ENCODE measurements at places on chromosomes 6 and 20.

DNA sequence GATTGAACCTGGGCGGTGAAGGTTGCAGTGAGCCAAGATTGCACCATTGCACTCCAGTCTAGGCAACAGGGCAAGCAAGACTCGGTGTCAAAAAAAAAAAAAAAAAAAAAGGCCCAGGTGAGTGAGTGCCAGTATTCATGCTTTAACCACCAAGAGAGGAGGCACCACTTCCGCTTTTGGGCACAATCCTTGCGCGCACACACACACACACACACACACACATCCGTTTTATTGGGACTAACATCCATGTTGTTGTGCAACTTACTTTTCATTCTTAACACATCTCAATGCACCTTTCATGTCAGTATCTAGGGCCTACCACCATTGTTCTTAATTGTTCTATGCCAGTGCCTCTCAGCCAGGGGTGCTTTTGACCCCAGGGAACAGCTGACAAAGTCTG lies 263.0 kb downstream of the CDC5L start:
- no peak for DNase-seq

- no peak for DNase-seq
Observed at GRCh38 chr20:21053002-21053762, 53.0 kb downstream of the LINC00237 start.

DNA sequence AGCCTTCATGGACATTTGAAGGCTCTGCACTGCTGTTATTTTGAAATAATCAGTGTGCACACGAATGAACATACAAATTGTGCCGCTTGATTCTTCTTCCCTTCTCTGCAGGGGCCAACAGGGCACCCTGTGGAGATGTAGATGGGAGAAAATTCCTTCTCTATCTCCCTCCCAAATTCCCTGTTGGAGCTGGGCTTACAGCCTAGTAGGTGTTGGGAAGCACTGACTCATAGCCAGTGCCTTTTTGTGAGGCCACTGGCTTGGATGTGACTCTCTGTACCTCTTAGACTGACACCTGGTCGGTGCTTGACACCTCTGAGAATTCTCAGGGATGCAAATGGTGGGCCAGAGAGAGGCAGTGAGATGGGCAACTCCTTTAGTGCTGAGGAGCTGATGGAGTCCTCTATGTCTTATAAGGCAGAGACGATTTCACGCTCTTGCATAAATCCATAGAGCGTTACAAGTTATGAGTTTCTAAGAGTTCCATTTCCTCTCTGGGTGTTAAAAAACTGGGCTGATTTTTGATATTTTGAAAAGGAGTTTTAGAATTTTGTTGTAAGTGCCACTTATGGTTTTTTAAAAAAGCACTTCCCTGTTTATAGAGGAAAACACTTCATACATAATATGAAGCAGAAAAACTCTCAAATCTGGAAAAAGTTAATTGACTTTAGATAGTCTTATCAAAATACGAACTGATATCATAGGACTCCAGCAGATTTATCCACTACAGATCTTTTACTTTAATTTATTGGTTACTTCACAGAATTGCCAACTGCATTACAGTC lies 89.8 kb upstream of the MAP3K7 start:
- DNase-seq: no peak

GRCh38 chr6:34553146-34553545 lies 3.0 kb downstream of the SPDEF start:
- no peak for DNase-seq

- peak; percentile 36 for DNase-seq
Observed at GRCh38 chr6:110528101-110528929, 51.9 kb upstream of the SLC22A16 start.

GRCh38 chr6:166707045-166707444 lies 80.0 kb upstream of the RPS6KA2 start:
- DNase-seq: no peak

GRCh38 chr6:55957961-55958422 lies 82.6 kb upstream of the BMP5 start:
- DNase-seq: no peak

DNA sequence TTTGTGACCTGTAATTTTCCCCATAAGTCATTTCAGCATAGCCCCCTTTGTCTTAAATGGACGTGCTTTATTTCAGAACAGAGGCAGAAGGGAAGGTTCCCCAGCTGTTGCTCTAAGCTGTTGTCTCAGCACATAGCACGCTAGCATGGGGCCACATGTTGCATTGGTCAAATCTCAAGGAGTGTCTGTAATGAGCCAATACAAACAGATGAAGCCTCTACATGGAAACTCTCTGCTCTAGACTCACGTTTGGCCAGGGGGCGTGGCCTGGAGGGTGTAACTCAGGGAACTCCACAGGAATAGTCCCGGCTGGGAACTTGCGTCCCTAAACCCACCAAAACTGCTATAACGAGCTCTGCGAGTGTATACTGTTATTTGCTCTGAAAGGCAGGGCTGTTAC lies 35.2 kb upstream of the SLC22A2 start:
- no peak for DNase-seq

- DNase-seq: no peak
Observed at GRCh38 chr6:109304284-109305015, 77.8 kb downstream of the CD164 start.

DNA sequence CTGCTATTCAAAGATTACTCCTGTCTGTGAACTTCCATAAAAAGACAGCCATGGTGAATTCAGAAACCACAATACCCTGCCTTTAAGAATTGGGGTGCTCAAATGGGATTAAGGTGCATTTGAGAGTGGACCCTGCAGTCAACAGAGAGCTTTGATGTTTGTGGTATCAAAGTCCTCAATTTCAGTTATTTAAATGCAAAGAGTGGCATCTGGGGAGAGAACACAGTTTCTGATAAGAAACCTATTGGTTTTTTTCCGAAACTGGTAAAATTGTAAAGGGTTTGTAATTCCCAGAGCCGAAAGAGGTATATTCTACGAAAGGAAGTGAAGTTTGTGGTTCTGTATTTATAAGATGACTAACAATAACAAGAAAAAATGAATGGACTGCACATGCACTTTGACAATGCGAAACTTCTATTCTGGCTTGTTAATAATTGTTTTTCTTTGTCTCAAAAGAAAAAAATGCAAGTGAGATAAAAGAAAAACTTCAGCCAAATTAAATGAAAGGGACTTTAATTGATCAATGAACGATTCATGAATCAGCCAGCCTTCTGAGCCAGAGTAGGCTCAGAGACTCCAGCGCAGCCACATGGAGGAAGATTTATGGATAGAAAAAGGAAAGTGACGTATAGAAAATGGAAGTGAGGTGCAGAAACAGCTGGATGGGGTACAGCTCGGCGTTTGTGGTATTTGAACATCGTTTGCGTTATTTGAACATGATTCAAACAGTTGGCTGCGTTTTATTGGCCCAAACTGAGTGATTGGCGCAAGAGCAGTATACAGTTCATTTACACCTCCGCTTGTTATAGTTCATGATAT lies 70.5 kb upstream of the DUSP22 start:
- no peak for DNase-seq

DNA sequence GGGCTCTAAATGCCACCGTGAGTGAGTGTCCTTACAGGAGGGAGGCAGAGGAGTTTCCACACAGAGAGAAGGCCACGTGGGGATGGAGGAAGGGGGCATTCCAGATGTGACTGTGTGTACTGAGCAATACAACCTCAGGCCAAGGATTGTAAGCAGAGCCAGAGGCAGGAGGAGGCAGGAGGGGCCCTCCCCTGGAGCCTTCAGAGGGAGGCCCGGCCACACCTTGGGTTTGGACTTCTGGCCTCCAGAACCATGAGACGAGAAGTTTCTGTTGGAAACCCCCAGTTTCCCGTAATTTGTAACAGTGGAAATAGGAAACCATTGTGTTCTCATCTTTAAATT lies 9.3 kb upstream of the KIF25 start:
- DNase-seq: no peak

DNA sequence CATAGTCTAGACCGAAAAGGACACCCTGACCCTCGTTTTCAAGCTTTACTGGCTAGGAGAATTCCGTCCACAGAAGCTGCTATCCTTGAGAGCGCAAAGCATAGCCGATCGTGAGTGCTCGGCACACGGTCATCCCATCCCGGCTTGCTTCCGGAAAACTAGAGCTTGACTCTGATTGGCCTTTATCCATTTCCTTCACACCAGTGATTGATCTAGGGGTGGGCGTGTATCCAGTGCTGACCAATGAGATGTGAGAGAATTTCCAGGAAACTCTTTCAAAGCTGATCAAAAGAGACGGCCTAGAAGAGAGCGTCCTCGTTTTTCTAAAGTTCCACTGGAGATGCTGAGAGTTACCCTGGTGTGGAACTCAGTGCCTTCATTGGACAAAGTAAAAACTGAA lies 41.0 kb upstream of the NFATC2 start:
- no peak for DNase-seq

DNA sequence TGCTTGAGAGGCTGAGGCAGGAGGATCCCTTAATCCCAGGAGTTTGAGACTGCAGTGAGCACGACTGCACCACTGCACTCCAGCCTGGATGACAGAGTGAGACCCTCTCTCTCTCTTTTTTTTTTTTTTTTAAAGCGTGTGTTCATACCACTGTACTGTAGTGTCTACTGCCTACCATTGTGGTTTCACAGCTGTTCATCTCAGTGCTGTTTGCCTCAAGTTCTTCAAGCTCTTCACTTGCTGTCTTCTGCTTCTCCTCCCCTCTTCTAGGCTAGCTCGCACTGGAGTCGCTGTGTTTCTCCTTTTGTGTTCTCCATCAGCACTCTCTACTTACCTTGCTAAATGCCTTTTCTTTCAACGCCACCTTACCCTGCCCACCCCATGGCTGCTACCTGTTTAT lies 7.4 kb downstream of the FOXO3 start:
- no peak for DNase-seq

GRCh38 chr6:166483573-166484250 lies 101.0 kb upstream of the MPC1 start:
- DNase-seq: no peak

DNA sequence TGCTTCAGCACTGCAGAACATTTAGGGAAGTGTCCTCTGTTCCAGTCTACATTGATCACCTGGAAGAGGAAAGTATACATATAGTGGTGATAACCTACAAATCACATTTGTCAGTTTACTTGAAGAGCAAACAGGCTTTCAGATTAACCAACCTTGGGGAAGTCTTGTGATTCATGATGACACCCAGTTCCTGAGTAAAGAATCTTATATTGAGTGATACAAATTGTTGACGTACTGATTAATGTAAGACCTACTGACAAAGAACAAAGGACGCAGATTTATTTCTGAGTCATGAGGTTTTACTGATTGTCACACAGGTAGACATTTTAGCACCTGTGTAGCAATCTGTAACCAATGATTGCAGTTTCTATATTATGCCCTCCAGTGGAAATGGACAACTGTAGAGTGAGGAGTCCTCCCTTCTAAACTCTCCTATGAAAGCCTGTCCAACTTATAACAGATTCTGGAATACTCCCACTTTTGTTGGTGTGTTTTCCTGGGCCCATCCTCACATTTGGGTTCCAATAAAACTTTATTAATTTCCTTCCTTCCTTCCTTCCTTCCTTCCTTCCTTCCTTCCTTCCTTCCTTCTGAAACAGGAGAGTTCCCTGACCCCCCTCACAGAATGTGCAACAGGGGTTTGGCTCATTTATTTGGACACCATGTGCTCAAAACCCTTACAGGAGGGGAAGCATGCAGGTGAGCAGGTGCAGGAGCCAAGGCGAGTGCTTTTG lies 113.5 kb downstream of the SLC35B3 start:
- no peak for DNase-seq

DNA sequence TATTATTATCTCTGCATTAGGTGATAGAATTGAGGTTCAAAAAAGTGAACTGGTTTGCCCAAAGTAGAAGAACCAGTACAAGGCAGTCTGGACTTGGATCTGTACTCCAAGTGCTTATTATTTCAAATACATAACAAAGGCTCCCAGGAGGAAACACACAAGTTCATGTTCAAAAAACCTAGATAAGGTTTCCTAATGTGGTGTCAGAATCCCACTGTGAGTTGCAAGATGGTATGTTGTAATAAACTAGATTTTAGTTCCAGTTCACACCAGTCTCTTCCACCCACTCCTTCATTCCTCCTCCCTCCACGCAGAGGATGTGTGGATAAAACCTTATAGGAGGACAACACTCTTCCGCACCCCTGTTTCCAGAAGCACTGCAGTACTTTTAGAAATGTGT lies 42.8 kb downstream of the KIAA0319 start:
- no peak for DNase-seq

DNA sequence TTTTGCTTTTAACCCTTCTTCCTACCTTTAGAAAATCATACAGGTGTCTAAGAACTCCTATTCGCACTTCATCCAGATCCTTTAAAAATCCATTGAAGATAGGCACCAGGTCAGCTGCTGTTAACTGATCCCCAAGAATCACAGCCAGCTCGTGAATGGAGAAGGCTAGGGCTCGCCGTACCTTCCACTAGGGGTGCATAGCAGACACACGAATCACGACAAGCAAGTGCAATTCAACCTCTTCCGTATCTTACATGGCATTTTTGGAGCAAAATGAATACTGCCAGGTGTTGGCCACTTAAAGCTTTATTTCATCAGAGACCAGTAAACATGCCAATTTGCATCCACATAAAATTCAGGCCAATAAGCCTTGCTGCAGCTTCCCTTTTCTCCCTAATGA lies 10.8 kb upstream of the ANKRD60 start:
- no peak for DNase-seq

DNA sequence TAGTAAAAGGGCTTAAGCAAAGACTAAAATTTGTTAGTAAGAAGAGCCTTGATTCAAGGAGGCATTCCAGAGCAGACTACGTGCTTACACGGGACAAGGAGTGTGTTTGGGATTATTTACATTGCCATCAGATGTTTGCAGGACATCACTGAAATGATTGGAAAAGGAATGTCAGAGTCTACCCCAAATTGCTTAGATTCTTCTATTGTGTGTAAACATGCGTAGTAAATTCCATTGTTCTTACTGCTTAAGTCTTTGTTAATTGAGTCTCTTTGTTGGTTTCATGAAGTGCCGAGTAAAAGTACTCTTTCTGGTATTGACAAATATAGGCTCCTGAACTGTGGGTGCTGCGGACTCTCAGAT lies 60.5 kb downstream of the CD83 start:
- DNase-seq: no peak

DNA sequence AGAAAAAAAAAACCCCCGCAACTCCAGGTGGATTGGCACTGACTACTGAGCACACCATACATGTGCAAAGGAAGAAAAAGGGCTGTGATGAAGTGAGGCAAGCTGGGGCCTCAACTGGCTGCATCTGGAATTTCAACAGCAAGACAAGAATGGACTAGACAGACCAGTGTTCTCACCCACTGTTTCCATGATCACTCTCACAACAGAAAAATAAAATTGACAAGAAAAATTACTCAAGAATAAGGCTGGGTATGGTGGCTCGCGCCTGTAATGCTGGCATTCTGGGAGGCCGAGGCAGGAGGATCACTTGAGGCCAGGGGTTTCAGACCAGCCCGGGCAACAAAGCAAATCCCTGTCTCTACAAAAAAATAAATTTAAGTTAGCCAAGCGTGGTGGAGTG lies 18.8 kb downstream of the ZNF217 start:
- no peak for DNase-seq

DNA sequence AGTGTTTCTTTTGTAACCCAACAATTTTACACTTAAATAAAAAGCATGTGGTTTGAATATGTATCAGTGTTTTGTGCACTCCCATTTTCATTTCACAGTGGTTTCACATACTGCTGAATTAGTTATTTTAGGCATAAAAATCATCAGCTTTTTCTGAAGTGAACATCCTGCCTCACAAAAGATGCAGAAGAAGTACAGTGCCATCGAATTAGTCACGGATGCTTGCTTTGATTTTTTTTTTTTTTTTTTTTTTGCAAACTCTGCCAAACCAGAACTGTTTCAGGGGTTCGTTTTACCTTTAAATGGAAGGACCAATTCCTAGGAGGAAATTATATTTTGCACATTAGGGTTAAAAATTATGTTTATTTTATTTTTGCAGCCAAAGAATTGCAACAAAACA lies 158.6 kb downstream of the RPS12 start:
- no peak for DNase-seq
